ENCODE measurements at places on chromosomes 6 and 20. TPM values are rescaled to one million over a fixed set of nuclear protein-coding genes. Genes with fewer than 3 reads are reported as not detected.

DNA sequence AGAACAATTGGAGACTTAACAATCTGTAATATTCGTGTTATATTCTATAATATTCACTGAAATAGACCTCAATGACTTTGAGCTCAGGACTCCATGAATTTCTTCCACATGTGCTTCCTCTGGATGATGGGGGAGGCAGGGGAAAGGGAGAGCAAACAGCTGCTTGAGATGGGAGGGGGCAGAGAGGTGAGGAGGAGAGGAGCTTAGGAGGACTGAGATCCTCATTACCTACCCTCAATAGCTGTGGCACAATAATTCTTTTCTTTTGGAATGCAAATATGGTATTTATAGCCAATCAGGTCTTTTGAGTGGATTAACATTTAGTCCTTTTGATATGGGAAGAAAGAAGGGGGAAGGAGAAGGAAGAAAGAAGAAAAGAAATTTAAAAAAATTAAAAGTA, 64.1 kb upstream of the ZNF217 start:
- no peak for DNase-seq

- DNase-seq: no peak
These were observed 25.1 kb downstream of the PSMG4 start for GRCh38 chr6:3283641-3284435.

GRCh38 chr6:161369339-161369738, 95.5 kb upstream of the AGPAT4 start:
- no peak for DNase-seq

DNA sequence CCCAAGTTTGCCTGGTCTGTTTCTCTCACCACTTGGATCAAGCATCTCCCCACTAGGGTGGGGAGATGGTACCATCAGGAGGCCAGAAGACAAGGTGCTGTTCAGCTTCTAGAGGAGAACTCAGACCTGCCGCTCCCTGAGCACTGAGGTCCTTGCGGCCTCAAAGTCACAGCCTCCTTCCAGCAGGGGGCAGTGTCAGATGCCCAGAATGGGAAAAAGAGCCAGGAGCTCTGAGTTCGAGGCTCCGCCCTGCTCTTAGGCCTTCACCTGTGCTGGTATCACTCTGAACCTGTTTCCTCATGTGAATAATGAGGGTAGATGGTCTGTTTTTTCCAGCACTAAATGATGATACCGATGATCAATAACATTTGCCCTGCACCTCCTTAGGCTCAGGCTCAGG, 68.7 kb downstream of the TOX2 start:
- no peak for DNase-seq

Gene SALL4
- 2.3 TPM for total RNA-seq

Gene SLC35D3
- total RNA-seq: not detected

Gene CST9
- total RNA-seq: not detected
